ENCODE measurements at places on chromosomes 2 and 18.

- DNase-seq = no peak
Measured at GRCh38 chr18:60639836-60640235, 267.3 kb upstream of the MC4R start.

- peak; percentile 54 for DNase-seq
Measured at GRCh38 chr18:68221111-68221724, 493.7 kb downstream of the TMX3 start.

GRCh38 chr18:57984490-57985115 is 59.4 kb upstream of the NEDD4L start:
- peak; percentile 65 for DNase-seq

- DNase-seq = no peak
Measured at GRCh38 chr2:120683081-120683480, 52.6 kb upstream of the GLI2 start.

GRCh38 chr2:237546040-237546875 is 20.1 kb upstream of the PRLH start:
- DNase-seq = no peak

DNA sequence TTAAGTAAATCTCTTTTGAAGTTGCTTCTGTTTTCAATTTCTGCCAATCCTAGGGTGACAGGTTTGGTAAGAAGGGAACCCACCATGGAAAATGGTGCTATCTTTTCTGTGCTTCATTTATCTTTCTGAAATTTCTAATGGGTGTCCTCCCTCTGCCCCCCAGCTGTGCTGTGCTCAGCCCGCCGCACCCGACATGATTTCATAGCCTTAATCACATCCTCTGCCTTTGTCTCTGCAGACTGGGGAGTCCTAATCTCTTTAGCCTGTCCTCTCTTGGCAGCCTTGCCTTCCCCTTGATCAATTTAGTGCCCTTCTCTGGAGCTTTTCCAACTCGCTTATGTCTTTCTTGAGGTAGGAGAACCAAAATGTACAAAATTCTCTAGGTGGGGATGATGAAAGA is 49.3 kb downstream of the DNMT3A start:
- DNase-seq = no peak

GRCh38 chr18:79513381-79514081 is 117.8 kb downstream of the NFATC1 start:
- DNase-seq = no peak

DNA sequence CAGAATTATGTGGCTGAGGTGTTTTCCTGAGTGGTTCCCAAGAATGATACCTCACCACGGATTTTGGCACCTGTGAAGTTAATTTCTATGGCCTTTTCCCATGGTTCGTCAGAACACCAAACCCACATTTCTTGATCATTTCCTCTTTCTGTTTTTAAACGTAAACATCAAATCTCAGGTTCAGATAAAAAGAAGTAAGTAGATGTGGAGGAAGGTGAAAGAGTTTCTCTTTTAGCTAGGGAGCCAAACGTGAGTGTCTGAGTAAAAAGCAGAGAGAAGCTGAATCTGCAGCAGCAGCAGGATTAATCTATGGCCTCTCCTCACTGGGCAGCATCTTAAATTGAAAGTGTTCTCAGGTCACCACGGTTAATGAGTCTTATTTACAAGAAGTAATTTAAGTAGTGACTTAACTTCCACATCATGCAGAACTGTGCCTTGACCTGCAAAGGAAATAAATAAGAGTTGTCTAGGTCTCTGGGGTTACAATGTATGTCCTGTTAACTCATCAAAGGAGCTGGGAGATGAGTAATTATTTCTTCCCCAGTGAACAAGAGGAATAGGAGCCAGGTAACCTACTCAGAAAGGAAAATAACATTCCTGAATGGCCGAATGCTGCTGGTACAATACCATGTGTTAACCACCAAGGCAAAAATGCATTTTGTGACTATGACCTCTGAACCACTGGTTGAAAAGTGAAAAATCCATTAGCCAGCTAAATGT is 139.6 kb upstream of the NETO1 start:
- no peak for DNase-seq

DNA sequence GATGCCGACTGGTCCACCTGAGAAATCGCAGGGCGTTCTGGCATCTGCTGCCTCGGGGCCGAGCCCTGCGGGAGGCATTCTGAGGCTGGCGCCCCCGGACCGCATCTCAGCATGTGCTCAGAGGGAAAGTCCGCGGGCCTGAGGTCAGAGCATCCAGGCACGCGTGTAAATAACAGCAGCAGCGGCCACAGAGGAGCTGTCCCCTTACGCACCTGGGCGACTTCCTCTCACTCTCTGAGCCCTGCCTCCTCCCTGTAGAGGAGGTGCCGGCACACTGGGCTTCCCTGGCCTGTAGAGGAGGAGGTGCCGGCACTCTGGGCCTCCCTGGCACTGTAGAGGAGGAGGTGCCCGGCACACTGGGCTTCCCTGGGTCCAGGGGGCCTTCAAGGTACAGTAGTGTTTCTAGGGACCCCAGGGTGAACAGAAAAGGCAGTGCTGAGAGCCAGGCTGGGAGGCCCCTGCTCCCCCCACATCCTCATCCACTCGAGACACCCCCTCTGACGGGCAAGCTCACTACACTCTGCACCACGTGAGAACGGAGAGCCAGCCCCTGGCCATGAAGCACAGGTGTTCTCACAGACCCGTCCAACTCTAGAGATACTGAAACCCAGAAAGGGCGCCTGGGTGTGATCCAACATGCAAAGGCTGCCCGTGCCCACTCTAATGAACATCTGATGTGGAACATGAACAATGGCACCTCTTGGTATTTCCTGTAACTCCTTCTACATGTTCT is 263.5 kb downstream of the HDAC4 start:
- no peak for DNase-seq

DNA sequence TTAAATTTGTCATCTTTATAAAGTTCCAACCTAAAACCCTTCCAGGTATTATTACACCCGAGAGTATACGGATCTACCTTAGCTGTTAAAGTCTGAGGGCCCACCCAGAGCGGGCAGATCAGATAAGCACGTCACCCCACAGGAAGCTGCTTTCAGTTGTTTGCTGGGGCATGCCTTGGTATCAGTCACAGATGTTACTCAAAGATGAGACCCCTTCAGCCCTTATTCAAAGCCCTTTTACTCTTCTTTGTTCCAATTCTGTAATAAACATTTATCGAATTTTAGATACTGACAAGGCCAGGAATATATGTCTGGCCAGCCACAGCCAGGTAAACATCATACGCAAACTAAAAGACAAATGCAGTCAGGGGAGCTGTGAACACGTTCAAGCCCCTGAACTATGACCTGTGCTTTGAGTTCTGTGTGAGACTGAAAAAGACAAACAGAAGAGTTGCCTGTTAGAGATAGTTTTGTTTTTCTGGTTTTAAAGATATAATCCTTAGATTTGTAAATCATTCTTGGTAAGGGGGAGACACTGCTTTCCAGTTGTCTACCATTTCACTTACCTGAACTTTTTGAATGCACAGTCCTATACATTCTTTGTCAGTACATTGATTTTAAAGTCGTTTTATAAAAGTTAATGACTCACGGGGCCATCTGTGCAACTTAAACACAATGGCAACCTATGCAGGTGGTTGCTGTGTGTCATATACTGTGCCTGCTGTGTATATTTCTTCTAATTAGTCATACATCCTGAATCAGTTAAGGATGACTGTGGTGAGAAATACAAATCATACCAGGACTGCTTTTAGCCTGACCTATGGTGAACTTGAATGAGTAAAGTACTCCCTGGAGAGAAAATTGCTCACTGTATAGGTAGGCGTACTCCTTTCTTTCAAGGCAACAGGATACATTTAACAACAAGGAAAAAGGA is 100.5 kb upstream of the ITPRID2 start:
- DNase-seq = no peak

DNA sequence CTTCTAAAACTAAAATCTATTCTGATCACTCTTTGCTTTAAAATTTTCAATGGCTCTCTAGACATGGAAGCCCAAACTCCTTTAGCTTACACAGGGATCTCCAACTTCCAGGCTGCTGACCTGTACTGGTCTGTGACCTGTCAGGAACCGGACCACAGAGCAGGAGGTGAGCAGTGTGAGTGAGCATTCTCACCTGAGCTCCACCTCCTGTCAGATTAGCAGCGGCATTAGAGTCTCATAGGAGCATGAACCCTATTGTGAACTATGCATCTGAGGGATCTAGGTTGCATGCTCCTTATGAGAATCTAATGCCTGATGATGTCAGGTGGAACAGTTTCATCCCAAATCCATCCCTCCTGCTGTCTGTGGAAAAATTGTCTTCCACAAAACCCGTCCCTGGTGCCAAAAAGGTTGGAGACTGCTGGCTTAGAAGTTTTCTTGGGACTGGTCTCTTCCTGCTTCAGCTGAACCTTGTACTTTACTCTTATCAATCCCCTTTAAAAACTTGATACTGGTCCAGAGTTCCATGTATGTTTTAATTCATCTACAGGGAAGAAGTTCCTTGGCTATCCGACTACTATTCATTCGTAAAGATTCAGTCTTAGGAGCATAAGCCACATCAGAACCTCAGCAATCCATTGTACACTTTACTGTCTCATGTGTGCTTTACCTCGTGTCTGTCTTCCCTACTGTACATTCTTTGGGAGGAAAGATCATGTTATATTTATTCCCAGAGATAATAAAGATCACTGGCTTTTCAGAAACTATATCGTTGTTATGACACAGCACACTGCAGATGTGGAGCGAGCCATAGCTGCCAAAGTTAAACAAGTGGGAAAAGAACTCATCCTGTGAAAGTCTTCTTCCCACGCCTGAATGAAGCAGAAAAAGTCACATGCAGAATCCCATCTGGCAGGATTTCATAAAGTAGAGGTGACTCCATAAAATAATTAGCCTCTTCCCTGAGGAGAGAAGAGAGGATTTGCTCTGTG is 183.8 kb downstream of the LRATD1 start:
- DNase-seq = no peak

DNA sequence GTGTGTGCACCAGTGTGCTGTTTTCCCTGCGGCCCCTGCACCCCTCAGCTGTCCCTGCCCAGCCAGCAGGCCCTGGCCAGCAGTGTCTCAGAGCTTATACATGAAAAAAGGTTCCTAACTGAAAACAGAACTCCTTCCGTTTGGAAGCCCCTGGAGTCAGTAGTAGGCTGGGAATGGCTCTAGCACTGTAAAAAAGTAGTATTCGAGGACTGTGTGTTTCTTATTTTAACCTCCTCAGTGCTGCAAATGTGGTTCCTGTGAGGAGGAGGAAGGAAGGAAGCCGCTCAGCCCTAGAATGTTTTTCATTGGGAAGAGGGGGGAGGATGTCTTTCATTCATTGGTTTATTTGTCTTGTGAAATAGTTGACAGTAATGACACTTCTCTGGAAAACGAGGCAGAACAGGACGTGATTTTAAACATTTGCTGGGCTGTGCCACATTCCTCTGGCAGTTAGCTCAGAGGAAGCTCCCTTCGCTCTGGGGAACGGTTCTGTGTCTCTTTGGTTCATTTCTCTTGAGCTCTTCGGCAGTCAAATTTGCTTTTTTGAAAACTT is 103.5 kb downstream of the SPTBN1 start:
- DNase-seq = peak; percentile 79

DNA sequence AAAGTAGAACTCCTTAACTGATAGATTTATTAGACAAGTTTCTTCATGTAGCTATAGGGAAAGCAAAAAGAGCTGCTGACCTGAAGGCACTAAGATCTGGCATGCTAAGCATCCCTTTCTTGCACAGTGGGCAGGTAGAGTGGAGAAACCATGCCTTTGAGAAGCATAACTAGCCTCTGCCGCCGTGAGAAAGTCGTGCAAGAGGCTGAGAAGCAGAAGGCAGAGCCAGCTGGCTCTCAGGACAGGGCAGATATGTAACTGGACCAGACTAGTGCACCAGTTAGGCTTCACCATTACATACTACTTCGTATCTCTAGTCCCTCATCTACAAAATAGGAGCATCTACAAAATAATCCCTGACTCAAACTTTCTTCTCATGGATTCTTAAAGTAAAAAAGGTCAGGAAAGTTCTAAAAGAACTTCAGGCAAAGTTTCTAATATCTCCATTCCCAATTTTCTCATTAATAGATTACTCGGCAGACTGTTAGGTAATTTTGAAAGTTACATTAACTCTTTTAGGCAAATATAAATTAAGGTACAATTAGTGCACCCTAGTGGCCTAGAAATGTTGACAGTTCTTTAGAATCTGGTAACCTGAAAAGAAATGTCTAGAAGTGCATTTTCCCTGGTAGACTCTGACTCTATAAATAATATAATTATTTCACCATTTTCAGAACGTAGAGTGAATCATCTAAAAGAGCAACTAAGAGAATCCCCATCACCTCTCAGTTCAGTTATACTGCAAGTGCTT is 10.3 kb downstream of the ERBB4 start:
- no peak for DNase-seq

- no peak for DNase-seq
Measured at GRCh38 chr2:96934831-96935540, 51.4 kb downstream of the FAM178B start.

DNA sequence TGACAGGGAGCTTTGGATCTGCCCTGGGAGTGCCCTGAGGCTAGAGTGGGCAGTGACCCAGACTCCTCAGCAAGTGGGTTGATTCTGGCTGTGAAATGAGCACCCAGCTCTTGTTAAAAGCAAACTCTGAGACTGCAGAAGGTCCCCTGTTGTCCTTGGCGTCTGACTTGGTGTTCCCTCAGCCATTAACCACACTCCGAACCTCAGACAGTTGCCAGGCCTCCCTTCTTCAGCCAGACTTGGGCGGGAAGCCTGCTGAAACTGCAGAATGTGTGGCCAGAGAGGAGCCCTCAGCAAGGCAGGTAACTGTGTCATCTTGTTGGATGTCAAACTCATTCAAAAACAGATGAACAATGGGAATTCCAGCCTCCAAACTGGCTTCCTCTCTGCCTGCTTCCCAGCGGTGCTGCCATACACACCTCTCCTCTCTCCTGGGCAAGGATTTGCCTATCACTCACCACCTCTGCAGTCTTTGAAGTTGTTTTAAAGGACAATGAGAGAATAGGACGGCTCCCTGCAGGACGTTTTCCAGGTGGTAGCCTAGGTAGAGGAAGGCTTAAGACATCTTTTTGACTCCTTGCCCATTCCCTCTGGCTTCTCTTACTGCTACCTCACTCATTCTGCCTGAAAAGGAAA is 38.9 kb upstream of the B3GNT2 start:
- no peak for DNase-seq
